Stimulated activated CD8-positive, alpha-beta memory T cell treated with anti-CD3 and anti-CD28 coated beads, Interleukin-7, amount 100 ng/mL, for 4 hours (primary cell): ENCODE measurements at places on chromosomes 1 and 21.

DNA sequence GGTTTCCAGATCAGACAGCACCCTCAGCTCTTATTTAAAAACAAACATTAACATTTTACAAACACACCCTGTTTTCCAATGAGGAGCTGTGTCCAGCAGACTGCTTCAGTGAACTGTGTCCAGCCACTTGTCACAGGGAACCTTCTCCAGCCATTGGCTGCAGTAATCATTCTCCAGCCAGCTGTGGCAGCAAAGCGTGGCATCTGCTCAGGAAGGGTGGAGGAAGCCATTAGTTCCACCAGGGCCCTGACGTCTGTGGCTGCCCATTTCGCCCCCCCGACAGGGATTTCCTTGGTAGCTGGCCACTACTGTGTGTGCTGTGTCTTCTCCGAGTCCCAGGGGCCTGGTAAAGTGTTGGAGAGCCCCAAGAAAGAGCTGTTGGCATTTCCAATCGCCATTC lies 62.9 kb upstream of the SELENON start:
- no peak for DNase-seq

DNA sequence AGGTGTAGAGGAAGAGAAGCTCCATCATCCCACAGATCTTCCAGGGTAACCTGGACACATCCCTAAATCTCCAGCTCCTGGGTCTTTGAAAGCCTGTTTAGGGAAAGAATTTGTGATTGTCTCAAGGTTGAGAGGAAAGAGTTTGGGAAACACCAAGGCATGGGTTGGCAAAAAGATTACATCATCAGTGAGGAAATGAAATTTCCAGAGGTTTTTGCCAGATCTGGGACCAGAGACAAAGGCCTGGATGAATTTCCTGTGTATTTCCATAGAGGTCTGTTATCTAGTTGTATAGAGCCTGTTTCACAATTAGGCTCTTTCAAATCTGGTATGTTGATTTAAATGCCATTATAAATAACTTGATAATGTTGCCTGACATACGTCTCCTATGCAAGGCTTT lies 82.3 kb downstream of the GPR89B start:
- no peak for DNase-seq

- no peak for DNase-seq
Observed at GRCh38 chr1:192610112-192610889, 25.6 kb upstream of the RGS13 start.

DNA sequence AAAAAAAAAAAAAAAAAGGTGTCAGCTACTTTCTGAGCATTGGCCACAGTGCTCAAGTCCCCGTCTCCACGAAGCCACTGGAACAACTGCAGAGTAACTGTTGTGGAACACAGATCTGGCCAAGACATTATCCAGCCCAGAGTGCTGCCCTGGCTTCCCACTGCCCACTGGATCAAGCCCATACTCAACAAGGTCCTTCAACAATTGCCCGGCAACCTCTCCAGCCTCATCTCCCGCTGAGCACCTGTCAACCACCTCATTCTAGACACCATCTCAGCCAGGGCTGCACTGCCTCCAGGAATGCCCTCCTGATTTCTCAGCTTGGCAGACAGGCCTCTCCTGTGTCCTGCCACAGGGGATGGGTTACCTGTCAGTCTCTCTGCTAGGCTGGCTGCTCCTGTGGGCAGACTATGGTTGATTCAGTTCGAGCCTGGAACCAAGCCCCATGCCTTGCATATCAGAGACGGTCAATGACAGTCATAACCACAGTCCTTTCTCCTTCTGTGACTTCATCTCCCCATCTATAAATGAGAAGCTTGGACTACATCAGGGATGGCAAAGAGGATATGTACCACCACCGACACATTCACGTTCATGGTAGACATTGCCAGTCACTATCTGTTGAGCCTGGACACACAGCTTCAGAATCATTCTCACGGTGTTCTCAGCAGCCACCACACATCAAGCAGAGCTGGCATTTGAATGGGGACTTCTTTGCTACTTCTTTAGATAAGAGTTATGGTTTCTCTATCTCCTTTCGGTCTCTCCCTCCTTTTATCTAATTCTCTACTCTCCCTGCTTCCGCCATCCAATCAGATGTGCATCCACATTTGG lies 76.9 kb downstream of the MRPL37 start:
- no peak for DNase-seq

GRCh38 chr1:23108918-23109533 lies 59.6 kb downstream of the LUZP1 start:
- no peak for DNase-seq

- no peak for DNase-seq
Observed at GRCh38 chr1:164470996-164471395, 88.0 kb upstream of the PBX1 start.

DNA sequence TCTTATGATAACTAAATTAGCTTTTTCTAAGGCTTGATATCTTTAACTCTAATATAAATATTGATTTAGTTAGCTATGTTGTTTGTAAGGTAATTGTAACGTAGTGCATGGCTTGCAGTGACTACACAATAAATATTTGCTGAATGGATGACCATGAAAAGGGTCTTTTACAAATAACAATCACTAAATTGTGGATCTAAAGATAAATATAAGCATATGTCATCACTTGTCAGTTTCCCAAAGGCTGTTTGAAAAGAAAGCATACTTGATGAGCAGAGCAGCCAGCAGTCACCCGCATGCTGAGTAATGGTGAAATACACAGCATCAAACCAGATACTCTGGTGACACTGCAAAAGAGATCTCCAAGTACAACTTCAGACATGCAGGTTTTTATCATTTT lies 92.5 kb upstream of the FMN2 start:
- DNase-seq = no peak

DNA sequence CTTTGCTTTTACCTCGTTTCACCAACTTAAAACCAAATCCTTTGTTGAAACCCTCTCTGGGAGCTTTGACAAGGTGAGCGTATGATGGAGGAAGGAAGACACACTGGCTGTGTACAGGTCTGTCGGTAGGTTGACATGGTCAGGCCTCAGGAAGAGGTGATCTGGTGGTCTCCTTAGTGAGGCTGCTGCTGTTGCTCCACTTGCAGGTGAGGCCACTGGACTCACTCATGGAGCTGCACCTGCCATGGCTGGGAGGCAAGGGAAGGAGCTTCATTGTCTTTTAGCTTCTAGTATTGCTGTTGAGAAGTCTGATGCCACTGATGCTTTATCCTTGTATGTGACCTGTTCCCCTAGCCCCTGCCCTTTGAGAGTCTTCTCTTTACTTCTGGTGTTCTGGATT lies 35.7 kb downstream of the TENT5C start:
- no peak for DNase-seq

DNA sequence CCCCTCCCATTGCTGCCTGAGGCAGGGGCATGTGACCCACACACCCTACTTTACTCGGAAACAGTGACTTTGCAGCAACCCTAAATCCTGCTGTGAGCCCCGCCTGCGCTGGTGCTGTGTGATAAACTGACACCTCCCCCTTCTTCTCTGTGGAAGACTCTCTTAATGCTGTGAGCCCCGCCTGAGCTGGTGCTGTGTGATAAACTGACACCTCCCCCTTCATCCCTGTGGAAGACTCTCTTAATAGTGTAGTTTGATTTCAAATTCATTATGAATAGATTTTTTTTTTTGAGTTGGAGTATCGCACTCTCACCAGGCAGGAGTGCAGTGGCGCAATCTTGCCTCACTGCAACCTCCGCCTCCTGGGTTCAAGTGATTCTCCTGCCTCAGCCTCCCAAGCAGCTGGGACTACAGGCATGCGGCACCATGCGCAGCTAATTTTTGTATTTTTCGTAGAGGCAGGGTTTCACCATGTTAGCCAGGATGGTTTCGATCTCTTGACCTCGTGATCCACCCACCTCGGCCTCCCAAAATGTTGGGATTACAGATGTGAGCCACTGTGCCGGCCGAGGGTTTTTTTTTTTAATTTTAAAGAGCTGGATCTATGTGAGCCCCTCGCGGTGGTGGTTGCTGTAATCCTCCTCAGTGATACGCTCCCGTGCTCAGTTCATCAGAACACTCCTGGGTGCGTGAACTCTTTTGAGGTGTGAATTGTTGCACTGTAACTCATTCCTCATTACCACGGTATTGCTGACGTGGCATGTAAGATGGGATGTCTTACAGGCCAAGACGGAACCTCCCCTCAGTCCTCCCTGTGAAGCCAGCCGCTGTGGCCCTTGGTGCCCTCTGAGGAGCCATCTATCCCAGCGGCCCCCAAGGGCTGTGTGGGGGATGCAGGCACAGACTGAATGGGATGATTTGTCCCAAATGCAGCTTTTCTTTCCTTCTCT lies 60.3 kb downstream of the GALNT2 start:
- peak; percentile 39 for DNase-seq

DNA sequence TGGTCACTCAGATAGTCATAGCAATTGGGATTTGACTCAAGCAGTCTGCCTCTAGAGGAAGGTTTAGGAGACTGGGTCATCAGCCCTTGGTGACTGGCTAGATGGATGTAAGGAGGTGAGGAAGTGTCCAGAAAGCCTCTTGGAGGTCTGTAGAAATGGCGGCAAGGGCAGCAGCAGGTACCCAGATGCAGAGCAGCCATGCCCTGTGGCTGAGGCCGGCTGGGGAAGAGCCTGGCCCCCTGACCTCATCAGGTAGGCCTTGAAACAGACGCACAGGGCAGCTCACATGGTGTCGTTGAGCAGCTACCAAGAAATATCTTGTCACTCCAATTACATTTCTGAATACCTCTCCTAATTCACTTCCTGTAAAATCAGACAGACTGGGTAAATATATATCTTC lies 98.2 kb downstream of the DMRTB1 start:
- DNase-seq = no peak
